CD4-positive, alpha-beta T cell treated with Interleukin-4 for 4 hours (primary cell): ENCODE measurements at places on chromosomes 16 and 17.

- DNase-seq, result no peak
Observed at GRCh38 chr17:13871261-13871660, 198.0 kb upstream of the COX10 start.

DNA sequence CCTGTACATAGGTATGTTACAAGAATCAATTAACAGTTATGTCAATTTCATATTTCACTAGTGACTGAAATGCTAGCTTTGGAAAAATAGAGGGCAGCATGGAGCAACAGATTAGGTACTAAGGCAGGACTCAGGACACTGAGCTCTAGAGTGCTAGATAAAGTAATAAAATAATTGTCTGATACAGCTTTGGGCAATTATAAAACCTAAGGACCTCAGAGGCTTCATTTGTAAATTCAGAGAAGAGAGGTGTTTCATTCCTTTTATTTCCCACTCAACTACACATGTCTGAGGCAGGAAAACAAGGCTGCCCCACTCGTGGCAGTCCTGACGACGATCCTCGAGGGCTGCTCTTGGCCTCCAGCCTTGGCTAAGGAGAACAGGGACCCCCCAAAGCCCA is 81.5 kb downstream of the CA4 start:
- DNase-seq, result no peak

DNA sequence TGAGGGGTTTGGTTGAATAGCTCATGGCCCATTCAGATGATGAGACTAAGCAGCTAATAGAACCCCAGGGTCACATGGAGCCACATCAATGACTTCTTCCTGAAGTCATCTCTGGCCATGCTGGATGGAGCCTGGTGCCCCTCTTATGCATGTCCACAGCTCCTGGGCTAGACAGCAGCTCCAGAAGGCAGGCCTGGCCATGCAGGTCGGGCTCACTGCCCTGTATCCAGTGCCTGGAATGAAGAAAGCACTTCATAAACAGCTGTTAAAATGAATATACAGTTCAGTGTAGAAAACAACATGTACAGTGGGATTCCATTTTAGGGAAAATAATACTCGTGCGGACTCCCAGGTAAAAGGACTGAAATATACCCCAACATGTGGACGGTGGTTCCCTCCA is 73.9 kb downstream of the GNAO1 start:
- no peak for DNase-seq

DNA sequence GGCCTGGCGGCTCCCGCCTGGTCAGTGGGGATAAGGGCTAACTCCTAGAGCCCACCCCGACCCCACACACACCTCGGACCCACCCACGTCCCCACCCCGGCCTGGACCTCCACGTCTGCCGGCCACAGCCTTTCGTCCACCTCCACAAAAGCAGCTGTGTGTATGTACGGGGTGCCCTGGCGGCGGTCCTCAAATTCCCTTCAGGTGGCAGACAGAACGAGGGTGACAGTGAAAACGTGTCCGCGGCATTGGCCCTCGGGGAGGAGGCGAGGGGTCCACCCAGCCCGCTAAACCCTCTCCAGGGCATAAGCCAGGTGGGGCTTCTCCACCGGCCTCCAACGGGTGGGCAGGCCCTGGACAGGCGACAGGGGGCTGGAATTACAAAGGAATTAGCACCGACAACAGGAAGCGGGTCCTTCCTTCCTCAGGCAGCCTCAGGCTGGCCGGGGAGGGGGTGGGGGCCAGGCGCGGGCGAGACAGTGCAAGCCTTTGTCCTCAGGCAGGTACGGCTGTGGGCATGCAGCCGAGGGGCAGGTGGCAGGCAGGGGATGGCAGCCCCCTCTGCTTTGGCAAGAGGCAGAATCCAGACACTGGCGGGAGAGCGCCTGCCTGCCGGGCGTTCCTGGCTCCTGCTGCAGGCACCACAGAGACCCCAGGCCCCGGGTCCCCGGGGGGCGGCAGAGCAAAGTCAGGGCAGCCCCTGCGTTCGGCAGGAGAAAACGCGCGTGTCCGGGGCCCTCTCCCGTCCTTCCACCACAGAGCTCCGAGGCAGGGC is 12.3 kb upstream of the PITPNA start:
- DNase-seq, result no peak

DNA sequence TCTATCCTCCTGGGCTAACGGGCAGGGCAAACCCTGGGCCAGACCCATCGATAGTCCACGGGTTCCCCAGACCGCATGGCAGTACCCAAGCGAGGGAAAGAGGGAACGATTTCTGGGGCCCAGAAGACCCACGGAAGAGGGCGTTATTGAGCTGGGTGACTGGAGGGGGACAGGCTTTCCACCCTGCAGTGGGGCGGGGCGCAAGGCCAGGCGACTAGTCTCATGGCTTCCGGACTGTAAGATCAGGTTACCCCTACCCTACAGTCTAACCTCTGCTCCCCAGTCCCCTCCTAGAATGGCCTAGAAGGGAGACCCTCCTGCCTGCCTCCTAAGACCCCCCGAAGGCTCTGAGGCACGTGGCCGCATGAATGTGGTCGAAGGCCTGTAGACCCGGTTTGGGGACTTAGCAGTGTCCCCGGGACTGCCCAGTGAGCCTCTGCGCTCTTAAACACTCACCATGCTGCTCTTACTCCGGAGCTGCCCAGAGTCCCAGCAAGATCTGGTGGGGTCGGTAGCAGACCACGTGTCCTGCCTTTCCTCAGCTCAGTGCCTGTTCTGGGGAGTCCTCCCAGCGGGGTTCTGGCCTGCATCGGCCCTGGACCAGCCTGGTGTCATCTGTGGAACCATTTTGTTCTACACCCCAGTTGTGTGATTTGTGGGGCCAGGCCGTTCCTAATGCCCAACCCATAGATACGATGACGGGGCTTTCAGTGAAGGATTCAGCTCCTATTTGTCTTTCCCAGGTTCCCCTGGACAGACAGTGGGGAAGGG is 13.2 kb upstream of the AURKB start:
- peak; percentile 40 for DNase-seq

DNA sequence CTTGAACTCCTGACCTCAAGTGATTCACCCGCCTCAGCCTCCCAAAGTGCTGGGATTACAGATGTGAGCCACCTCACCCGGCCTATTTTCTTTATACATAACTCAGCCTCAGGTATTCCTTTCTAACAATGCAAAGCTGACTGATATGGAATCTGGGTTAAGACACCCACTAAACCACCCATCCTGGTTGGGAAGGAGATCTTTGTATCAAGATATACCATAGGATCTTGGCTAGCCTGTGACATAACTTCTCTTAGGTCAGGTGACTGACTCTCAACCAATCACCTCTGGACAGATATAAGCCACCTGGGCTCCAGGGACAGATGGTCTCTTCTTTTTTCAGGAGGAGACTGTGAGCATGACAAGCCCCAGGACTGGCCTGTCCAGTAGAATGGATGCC is 51.2 kb upstream of the NKD1 start:
- DNase-seq, result no peak

- peak; percentile 40 for DNase-seq
Observed at GRCh38 chr16:83926726-83927397, 26.2 kb upstream of the OSGIN1 start.

- DNase-seq, result no peak
Observed at GRCh38 chr16:60027351-60027750, 1293.2 kb upstream of the GOT2 start.

GRCh38 chr16:70774261-70774660 is 26.7 kb downstream of the VAC14 start:
- no peak for DNase-seq

DNA sequence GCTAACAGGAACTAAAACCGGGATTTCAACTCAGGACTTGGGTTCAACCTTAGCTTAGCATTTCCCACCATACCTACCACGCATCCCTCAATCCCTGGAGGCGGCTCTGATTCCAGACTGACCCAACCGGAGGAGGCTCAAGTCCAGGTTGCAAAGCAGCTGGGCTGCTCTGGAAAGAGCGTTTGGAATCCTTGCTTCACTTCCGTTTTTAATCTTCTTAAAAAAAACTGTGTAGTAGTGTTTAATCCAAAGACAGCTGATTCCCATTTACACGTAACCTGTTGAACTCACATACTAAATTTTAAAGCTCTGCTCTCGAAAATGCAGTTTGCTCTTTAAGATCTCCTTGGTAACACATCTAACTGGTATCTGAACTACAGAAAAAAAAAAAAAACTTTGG is 50.0 kb downstream of the NXN start:
- DNase-seq, result no peak

DNA sequence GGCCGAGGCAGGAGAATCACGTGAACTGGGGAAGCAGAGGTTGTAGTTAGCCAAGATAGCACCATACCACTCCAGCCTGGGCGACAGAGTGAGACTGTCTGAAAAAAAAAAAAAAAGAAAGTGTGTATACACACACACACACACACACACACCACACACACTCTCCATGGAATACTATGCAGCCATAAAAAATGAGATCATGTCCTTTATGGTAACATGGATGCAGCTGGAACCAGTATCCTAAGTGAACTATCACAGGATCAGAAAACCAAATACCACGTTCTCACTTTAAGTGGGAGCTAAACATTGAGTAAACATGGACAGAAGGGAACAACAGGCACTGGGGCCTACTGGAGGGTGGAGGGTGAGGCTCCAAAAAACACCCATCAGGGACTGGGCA is 16.7 kb downstream of the NDUFAB1 start:
- DNase-seq, result no peak

DNA sequence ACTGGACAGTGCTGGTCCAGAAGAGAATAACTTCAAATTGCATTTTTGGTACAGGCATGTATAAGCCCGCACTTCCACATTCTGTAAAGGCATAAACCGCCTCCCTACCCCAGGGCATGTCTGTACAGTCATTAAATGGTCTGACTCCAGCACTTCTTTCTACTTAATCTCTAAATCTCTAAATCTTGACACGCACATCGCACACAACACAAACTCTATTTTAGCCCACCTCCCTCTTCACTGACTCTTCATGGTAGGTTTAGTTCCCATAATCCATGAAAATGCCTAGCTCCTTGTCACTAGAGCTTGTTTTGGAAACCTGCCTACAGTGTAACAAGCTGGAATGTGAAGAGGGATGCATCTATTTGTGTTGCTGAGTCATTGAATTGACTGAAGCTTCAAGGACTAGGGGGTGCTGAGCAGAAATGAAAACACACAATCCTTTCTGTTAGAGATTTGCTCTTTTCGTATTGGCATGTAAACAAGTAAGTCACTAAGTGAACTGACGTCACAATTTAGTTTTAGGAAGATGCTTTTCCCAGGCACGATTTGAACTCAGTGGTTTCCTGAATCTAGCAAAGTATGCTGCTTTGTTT is 1.6 kb upstream of the DUSP14 start:
- peak; percentile 8 for DNase-seq

DNA sequence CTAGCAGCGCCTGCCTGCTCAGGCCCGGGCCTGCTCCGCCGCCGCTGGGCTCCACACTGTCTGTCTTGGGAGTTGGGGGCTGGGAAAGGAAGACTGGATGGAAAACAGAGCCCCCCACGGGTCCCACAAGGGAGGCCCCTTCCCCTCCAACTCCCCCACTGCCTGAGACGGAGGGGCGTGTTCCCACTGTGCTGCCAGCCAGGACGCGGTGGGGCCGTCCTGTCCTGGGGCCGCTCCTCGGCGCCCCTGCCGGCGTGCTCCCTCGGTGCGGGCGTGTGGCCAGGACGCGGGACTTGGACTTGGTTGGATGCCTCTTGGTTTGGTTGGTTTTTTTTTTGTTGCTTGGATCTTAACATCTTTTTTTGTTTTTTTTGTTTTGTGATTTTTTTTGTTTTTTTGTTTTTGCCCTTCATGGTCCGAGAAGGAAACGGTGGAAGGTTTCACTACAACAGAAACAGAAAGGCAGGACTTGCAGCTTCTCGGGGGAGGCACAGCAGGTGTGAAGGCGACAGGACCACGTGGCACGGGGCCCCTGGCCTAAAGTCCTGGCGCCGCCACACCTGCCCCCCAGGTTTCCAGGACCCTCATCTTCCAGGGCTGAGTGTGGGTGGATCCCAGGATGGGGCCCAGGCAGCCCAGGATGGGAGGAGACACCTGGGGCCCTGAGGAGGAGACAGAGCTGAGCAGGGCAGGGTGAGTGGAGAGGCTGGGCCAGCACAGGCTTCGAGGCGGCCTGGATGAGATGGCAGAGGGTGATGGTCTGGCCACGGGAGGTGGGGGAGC is 16.0 kb downstream of the ENGASE start:
- DNase-seq, result no peak

GRCh38 chr17:50923611-50924010 is 57.5 kb upstream of the TOB1 start:
- no peak for DNase-seq

DNA sequence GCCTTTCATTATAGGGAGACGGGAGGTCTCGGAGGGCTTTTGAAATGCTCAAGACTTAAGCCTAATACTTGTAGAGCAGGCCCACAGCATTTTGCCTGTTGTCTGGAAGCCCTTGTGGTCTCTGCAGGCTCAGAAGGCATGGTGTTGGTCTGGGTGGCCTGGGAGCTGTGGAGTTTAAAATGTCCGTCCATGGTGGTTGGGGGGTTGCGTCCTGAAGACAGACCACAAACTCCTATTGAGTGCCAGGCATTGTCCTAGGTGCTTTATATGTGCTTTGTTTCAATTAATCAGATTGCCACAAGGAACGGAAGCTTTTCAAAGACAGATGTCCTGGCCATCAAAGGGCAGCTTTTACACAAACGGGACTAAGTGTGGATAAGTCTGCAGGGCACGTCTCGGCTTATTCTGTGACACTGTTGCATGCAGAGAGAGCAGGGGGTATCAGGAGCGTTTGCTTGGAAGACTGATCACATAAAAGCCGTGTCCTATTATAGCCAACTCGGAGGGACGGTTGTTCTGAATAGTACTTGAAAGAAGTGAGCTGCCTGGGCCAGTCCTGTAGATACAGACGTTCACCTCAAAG is 7.8 kb downstream of the NTN1 start:
- no peak for DNase-seq

DNA sequence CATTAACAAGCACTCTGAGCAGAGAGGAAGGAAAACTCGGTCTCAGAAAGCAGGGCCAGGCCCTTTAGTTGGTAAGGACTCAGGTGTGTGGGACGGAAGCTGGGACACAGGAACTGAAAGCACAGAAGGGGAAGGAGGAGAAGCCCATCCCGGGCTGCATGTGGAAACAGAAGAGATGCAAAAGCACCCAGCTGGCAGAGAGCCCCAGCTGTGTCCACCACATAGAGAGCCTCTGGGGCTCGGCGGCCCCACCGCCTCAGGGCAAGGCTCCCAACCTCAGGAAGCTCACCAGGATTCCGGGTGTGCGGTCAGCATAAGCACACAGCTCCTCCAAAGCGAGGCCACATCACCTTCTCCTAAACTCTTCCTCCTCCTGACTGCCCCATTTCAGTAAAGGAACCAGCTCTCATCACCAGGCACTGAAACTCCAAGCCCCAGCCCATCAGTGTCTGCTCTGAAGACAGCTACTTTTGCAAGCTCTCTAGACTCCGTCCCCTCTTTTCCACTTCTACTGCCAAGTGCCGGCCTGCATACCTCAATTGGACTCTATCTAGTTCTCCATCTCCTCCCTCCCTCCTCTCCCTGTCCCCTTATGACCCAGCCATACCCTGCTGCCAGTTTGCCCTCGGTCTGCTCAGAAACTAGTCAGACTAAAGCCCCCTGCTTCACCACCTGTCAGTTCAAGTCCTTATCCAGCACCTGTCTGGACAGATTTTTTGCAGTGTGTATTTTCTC is 6.0 kb downstream of the ST3GAL2 start:
- DNase-seq, result no peak

DNA sequence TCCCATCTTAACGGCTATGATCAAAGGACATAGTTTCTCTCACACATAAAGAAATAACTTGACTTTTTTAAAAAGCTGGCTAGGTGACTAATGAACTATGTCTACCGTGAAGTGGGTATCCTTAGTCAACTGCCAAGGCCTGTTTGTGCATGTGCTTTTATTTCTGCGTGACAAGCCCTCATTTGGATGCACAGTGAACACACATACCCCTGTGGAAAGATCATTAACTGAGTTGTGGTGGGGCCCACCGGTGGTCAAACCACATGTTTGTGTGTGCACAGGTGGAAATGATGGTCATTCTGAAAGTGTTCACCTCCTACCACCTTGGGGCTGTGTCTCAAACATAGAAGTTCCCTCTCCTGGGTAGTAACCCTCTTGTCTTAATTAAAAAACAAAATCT is 256.1 kb upstream of the SALL1 start:
- no peak for DNase-seq
